Activated T-helper 1 cell treated with anti-CD3 and anti-CD28 coated beads, Interleukin-12 subunit alpha, Interleukin-12 subunit beta, Interleukin-2, Interleukin-4 antibody, amounts not matched to agents 30 ng/mL and 10 ng/mL and 1 ng/mL, durations not matched to agents 14 hours and 24 hours and 36 hours (primary cell): ENCODE measurements at places on chromosomes 5 and 9.

DNA sequence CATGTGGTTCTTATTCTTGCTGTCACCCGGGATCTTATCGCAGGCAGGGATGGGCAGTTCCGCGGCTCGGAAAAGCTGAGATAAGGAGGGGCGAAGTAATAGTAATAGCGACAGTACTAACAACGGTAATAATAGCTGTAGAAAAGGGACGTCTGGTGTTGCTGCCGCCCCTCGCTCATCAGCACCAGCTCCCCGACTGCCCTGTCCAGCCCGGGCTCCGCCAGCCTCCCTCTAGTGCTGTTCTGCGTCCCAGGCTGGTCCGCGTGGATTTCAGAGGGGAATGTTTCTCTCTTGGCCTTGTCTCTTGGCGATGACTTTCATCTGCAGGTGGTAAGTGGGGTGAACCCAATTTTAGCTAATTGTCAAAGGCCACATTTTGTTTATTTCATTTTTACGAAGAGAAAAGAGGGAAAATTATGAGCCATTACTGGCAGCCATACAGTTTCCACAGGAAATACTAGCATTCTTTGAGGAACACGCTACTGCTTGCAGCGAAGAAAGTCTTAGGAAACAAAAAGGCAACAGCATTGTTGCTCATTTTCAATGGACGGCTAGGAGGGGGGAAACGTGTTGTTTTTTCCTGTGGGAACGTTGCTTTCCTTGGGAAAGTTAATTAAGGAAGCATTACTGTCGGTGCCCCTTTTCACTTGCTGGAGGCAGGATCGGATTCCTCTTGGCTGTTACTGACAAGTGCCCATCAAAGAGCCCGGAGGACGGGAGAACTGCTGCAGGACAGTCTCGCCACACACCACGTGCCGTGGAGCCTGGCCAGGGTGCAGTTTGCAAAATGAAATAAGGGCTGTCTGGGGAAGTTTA lies 762 bp downstream of the SNCAIP start:
- no peak for DNase-seq

DNA sequence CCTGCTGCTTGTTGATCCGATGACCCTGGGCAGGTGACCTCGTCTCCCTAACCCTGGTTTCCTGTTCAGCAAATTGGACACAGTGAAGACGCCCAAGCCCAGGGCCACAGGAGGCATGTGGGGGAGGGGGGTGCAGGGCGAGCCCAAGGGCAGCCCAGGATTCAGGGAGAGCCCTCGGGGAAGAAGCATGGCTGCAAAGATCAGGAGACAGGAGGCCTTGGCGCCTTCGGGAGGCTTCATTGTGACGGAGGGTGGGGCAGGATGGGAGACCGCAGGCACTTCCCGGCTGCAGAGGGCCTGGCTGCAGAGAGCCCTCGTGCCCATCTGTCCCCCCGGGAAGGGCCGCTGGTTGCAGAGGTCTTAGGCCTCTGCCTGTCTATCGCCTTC lies 6.2 kb downstream of the ASS1 start:
- DNase-seq, result no peak

- no peak for DNase-seq
Measured at GRCh38 chr5:53482717-53483638, 2.5 kb downstream of the FST start.

GRCh38 chr5:88675168-88675707 lies 207.7 kb downstream of the MEF2C start:
- no peak for DNase-seq

DNA sequence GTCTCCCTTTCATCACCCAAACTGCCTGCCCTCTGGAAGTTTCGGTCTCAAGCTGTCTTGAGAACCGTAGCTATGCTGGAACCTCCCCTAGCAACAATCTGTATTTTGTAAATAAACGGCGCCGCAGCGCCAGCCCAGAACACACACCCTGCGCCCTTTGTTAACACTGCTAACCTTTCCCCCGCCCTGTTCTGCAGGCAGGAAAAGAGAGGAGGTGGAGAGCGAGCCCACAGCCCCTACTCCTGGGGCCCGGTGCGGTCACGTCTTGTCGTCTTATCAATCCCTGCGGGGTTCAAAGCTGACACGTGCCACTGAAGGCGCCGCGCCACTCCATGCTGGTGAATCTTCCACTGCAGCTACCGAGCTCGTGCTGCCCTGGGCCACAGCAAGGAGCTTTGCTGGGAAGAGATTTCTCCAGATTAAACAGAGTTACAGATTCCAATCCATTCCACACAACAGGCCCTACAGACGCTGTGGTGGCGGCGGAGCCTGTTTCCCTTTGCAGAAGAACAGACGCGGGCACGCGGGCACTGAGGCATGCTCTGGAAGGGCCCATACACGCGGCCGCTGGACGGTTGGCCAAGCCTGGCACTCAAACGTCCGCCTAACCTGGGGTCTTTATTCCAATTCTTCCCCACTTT lies 25.3 kb downstream of the ZDHHC11B start:
- no peak for DNase-seq

DNA sequence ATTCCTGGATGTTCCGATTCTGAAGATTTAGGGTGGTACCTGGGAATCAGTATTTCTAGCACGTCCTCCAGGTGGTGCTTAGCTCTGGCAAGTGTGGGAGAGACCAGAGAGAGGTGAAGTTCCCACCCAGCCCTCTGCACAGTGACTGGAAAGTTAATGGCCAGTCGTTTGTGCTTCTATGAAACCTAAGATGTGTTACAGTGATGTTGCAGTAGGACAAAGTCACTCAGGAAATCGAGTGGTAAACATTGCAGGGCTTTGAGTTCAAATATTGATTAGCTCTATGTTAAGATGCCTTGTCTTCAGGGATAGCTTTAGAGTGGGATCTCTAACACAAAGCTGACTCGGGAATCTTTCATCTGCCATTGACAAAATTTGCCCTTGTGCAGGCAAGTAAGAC lies 55.6 kb downstream of the PIK3R1 start:
- no peak for DNase-seq

DNA sequence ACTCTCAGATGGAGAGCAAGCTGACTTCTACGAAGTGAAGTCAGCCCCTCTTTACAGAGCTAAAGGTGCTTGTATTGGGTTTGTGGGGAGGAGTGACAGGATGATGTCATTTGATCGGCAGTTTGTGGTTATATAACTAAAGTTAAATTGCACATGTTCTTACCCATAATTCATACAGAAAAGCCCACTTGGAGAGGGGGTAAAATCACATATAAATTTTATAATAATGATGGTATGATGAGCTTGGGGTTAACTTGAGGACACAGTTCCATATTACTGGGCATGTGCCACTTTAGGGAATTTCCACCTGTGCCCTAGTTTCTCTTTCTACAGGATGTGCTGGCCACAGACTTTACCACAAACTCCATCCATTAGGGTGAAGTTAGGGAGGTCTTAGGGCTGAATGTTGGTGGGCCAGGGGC lies 1178.6 kb upstream of the CDH9 start:
- no peak for DNase-seq

- no peak for DNase-seq
Measured at GRCh38 chr9:68574150-68574549, 33.5 kb upstream of the TMEM252 start.

GRCh38 chr5:177025101-177025601 lies 2.7 kb downstream of the ZNF346 start:
- DNase-seq, result no peak

- DNase-seq, result no peak
Measured at GRCh38 chr5:57611177-57611576, 128.6 kb upstream of the ACTBL2 start.

DNA sequence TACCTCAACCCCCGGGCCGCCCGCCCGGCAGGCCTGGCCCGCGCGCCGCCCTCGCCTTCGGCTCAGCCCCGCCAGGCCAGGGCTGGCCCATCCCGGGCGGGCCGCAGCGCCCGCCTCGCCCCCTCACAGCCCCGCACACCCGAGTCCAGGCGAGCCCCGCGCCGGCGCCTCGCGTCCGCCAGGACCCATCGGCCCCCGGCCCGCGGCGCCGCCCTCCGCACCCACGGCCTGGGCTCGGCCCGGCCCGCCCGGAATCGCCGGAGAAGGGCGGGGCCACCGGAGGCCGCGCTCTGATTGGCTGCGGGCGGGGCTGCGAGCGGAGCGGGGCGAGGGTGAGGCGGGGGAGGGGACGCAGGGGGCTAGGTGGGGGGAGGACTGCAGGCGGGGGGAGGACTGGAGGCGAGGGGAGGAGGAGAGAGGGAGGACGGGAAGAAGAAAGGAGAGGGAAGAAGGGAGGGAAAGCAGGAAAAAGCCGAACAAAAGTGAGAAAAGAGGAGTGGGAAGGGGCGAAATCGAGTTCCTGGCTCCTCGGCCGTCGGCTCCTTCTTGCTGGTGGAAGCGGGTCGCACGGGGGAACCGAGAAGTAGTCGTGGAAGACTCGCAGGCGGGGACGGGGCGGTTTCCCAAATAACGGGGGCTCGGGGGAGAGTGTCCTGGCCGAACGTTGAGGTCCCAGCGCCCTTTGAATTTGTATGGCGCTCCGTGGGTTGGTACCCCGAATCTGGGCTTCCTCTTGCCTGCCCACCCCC lies 472 bp upstream of the UBTD2 start:
- DNase-seq, result peak; percentile 80

- no peak for DNase-seq
Measured at GRCh38 chr9:84151640-84152039, 171.0 kb downstream of the RMI1 start.

GRCh38 chr9:14961372-14962068 lies 51.3 kb upstream of the FREM1 start:
- no peak for DNase-seq

GRCh38 chr5:174571662-174572397 lies 152.6 kb upstream of the MSX2 start:
- DNase-seq, result no peak

DNA sequence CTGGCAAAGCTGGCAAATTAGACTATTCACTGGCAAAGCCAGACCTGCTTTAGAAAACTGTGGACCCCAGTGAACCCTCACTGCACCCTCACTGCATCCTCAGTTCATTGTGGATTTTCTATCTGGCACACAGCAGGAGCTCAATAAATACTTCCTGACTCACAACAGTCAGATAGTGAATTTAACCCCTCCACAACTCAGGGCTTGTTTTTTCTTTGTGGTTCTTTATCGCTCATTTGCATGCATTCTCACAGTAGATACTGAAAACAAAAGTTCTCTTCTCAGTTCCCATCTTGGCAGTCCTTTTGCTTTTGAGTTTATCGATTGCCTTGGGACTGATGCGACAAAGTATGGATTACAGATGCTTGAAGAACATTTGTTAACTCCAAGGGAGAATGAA lies 99.8 kb downstream of the ACTL7B start:
- DNase-seq, result no peak
